Right renal pelvis (tissue), 4 donors: ENCODE measurements at places on chromosomes 13 and 19.

DNA sequence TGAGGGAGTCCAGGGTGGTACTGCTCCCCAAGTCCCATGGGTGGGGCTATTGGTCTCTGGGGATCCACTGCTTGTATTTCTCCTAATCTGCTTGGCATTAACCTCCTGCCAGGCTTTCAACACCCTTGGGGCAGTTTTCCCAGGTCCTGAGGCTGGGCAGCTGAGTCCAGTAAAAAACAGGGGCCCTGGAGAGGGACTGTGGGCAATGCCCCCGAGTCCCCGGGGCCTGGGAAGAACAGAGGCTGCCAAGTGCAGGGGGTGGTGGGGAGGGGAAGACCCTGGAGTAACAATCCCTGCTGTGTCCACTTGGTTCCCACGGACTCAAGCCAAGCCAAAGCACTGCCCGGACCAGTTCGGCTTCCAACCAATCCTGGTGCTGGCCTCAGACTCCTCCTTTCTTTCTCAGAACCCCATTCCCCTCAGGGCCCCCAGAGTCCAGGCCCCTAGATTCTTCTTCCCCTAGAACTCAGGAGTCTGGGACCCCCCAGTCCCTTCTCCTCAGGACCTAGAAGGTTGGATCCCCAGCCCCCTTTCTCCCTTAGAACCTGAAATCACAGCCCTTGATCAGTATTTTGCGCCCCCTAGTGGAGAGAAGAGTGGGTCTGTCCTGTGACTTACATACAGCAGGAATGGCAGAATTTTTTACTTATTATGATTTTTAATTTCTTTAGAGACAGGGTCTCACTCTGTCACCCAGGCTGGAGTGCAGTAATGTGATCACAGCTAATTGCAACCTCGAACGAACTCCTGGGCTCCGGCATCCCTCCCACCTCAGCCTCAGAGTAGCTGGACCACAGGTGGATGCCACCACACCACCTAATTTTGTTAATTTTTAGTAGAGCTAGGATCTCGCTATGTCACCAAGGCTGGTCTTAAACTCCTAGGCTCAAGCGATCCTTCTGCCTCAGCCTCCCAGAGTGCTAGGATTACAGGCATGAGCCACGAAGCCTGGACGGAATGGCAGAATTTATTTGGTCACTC is 3.7 kb upstream of the CLPTM1 start:
- DNase-seq, result peak; percentile 73

- no peak for DNase-seq
These were observed 141.7 kb upstream of the SERP2 start for GRCh38 chr13:44231786-44232516.

- no peak for DNase-seq
These were observed 57.4 kb downstream of the TM9SF2 start for GRCh38 chr13:99558570-99559180.

GRCh38 chr19:41480336-41480735 is 37.4 kb downstream of the ERICH4 start:
- no peak for DNase-seq

DNA sequence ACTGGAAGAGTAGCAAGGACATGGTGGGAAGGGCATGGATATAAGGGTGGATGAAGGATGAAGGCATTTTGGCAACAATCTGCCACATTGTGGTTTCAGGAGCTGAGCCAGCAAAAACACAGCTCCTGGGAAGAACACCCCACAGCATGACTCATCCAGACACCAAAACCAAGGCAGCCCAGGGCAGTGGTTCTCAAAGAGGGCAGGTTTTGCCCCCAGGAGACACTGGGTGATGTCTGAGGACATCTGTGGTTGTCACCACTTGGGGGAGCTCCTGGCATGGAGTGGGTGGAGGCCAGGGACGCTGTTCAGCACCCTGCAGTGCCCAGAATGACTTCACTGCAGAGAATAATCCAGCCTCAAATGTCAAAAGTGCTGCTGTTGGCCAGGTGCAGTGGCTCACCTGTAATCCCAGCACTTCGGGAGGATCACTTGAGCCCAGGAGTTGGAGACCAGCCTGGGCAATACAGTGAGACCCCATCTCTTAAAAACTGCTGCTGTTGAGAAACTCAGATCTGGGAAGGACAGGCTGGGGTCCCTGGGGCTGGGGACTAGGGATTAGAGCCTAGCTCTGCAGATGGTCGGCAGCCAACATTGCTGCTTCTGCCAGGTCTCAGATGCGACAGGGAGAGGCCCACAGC is 16.1 kb downstream of the ZFR2 start:
- no peak for DNase-seq

DNA sequence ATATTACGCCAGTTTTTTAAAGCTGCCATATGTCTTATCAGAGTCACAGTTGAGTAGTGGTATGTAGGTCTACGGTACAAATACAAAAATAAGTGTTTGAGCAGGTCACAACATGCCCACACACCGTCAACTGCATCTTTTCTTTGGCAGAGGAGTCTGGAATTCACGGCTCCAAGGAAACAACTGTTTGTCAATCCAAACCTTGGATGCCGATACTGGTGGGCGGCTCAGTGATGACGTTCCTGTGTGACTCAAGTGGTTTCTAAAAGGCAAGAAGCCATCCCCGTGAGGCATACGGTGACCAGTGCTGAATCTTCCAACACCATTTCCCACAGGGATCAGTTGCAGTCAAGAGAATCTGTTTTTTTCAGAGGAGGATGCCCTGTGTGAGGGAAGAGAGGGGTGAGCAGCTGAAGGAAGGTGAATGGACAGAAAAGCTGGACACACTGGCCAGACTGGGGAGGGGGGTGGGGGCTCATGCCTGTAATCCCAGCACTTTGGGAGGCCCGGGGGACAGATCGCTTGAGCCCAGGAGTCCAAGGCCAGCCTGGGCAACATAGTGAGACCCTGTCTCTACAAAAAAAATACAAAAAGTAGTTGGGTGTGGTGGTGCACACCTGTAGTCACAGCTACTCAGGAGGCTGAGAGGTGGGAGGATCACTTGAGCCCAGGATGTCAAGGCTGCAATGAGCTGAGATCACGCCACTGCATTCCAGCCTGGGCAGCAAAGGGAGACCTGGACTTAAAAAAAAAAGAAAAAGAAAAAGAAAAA is 22.8 kb upstream of the CEBPG start:
- no peak for DNase-seq

- peak; percentile 20 for DNase-seq
These were observed 86.7 kb downstream of the DNAJC3 start for GRCh38 chr13:95763601-95764000.

DNA sequence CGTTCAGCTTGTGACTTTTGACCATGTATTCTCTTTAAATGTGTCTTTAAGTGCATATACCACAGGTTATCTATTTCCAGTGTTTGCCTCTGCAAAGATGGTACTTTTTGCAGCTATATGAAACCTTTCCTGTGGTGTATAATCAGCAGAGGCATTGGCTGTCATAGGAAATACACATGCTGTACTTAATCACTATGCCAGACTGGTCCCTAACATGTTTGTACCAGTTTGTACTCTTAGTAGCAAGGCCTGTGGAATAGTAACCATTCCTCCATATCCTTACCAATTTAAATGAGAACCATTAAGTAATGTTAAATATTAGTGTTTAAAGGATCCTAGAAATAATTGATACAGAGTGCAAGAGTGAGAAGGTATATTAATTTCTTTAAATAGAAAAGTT is 69.8 kb downstream of the CDK8 start:
- no peak for DNase-seq

DNA sequence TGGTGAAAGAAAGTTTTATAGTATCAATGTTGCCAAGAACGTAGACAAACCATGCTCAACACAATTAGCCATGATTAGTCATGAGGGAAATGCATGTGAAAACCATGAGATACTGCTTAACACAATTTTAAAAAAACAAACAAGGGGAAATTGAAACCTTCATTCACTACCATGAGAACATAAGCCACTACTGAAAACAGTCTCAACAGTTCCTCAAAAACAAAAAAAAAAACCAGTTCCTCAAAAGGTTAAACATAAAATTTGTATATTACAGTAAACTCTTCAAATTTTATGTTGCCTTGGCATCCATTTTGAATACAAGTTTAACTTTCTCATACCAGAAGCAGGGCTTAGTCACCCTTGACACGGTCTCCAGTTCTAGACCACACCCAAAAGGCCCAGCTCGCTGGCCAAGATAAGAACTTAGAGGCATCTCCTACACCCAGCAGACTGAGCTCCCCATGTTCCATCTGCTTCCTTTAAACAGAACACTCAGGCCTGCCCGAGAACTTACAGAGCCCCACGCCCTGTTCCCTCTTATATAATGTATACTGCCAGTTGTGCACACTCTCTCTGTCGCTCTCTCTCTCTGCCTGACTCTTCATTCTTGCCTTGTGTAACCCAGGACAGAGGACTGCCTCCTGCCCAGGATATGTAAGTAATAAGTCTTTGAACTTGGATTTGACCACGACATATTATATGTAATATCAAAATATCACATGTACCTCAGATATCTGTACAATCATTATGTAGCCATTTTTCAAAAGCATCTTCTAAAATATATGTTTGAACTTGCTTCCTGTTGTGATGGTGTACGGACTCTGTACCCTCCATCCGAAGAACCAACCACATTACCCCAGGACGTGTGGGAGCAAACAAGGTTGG is 67.4 kb downstream of the STK24 start:
- no peak for DNase-seq

DNA sequence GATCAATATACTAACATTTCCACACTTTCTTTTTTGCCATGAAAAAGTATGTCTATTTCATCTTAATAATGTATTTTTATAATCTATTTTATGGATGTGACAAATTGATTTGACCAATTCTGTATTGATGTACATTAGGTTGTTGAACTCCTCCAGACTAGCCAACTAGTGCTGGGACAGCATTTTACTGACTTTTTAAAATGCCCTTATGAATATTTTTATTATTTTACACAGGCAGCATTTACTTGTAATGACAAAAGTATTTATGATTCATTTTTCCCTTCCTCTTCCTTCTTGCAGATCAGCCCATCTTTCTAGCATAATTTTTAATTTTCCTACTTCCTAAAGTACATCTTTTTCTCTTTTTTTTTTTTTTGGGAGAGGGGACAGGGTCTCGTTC is 918 bp upstream of the FUZ start:
- DNase-seq, result no peak

- no peak for DNase-seq
These were observed 18.6 kb upstream of the ZNF266 start for GRCh38 chr19:9453953-9454352.

GRCh38 chr19:19224852-19225494 is 13.2 kb downstream of the NCAN start:
- peak; percentile 22 for DNase-seq

GRCh38 chr13:63671296-63671695 is 2255.6 kb upstream of the PCDH20 start:
- no peak for DNase-seq

DNA sequence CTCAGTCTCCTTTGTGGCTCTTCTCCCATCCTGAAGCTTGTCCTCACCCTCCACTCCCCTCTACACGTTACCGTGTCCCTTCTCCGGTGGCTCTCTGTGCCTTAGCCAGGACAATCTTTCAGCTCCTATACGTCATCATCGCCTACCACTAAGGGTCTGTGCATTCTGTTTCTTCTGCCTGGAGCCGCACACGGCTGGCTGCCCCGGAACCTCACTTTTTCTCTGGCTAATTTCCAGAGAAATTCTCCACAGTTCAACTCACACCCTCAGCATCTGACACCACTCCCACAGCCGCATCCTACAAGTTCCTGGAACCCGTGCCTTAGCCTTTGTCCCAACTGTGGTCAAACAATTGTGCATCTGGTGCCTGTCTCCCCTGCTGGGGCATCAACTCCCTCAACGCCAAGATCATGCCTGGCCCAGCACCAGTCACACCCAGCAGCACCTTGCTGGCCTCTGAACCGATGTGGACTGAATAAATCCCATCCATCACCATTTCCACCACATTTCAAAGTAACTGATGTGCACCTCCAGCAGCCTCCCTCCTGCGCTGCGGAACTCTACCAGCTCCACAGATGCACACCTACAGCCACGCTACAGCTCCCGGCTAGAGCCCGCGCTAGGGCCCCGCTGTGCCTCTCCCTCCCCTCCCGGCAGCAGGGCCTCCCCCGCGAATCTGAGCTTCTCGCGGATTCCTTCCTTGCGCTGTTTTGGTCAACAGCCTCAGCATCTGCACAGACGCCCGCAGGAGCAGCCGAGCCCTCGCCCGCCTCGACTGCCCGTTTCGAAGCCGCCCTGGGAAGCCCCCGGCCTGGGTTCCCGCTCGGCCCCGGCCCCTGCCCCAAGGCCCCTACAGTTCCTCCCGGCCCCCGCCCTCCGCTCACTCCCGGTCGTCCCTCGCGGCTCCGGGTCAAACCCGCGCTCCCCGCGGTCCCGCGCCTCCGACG is 689 bp downstream of the DCUN1D2 start:
- no peak for DNase-seq

DNA sequence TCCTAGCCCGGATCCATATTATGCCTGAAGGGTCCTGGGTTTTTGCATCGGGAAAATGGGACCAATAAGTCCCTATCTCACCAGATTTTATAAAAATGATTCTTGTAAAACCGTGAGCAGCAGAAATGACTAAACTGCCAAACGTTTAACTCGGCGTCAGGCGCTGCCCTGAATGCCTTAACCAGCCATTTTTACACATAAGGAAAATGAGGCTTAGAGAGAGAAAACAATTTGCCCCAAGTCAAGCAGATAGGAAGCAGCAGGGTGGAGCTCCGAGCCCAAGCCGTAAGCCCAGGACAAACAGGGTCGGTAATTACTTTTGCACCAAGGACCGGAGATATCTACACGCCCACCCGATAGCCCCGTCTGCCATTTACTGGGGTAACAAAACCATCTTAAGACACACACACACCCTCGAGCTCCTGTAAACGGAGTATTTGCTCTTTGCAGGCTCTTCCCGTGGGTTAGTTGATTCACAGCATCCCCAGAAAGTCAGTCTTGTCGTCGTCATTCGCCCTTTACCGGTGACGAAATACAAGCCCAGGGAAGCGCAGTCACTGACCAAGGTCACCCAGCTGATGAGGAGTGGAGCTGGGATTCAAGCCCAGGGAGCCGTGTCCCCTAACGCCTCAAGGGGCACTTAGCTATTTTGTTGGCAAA is 16.0 kb upstream of the MRI1 start:
- DNase-seq, result no peak

- no peak for DNase-seq
These were observed 36.7 kb downstream of the USPL1 start for GRCh38 chr13:30654430-30654829.

DNA sequence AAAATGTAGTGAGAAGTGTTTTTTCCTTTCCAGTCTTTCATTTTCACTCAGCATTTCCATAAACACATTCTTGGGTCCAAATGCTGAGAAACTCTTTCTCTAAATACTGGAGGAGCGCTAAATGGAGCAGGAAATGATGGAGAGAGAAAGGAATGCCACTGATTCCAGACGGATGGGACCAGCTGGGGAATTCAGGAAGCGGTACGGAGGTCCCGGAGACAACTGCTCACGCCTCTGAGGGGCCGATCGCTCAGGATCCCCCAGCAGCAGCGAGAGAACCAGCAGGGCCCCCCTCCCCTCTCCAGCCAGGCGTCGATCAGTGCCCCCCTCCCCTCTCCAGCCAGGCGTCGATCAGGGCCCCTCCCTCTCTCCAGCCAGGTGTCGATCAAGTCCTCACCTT is 13.2 kb downstream of the RASA3 start:
- DNase-seq, result no peak

GRCh38 chr13:46687810-46688209 is 109.2 kb downstream of the ESD start:
- DNase-seq, result no peak
